ENCODE measurements at places on chromosomes 13 and 19.
A peak's percentile ranks its signal among the peaks of the same experiment; 100 is the strongest.

GRCh38 chr13:57045826-57046546, 94.7 kb upstream of the PRR20A start:
- DNase-seq: no peak

DNA sequence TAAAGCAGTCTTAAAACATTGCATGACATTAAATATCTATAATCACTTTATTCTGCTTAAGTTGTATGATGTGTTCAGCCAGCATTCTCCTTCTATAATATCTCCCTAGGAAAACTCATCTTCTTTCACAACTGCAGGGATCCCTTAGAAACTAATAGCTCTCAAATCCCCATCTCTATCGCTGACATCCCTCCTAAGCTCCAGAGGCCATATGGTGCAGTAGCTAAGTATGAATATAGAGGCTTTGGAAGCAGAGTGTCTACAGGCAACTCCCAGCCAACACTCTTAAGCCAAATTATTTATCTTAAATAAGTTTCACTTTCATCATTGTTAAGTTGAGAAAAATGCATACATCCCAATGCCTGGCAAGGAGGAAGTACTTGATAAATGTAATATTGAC, 349.5 kb upstream of the MIR17HG start:
- no peak for DNase-seq

DNA sequence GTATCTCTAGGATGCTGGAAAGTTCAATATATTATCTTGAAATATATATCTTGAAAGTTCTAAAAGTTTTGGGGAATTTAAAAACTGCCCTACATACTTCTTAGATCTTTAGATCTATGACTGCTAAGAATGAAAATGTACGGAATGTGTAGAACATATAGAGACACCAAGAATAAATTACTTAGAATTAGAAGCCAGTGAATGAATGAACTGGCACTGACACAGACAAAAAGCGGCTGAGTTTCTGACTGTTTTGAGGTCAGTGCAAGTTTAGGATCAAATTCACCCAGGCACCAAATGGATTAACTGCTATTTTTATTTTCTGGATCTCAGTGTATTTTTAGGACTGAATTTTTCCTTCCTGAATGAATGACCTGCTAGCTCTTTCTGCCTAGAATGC, 411.2 kb downstream of the KCTD12 start:
- DNase-seq: no peak

GRCh38 chr19:4369109-4369887, 25.9 kb downstream of the MPND start:
- DNase-seq: peak; percentile 62

DNA sequence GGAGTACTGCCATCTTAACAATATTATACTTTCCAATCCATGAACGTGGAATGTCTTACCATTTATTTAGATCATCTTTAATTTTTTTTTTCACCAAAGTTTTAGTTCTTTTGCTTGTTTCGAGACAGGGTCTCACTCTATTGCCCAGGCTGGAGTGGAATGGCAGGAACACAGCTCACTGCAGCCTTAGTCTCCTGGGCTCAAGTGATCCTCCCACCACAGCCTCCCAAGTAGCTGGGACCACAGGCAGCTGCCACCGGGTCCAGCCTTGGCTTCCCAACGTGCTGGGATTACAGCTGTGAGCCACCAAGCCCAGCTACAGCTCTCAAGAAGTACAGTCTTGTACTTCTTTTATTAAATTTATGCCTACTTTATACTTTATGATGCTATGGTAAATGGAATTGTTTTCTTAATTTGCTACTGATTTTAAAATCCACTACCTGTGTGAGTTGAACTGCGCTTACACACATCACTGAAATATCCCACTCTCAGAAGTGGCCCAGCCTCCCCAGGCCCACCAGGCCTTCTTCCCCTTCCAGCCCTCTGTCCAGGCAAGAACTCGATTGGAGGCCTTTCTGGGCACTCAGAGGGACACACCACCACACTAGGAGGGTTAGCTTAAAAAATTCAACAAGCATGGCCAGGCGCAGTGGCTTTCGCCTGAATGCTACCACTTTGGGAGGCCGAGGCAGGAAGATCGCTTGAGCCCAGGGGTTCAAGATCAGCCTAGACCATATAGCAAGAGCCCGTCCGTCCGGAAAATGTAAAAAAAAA, 1.0 kb upstream of the PGLS start:
- no peak for DNase-seq

DNA sequence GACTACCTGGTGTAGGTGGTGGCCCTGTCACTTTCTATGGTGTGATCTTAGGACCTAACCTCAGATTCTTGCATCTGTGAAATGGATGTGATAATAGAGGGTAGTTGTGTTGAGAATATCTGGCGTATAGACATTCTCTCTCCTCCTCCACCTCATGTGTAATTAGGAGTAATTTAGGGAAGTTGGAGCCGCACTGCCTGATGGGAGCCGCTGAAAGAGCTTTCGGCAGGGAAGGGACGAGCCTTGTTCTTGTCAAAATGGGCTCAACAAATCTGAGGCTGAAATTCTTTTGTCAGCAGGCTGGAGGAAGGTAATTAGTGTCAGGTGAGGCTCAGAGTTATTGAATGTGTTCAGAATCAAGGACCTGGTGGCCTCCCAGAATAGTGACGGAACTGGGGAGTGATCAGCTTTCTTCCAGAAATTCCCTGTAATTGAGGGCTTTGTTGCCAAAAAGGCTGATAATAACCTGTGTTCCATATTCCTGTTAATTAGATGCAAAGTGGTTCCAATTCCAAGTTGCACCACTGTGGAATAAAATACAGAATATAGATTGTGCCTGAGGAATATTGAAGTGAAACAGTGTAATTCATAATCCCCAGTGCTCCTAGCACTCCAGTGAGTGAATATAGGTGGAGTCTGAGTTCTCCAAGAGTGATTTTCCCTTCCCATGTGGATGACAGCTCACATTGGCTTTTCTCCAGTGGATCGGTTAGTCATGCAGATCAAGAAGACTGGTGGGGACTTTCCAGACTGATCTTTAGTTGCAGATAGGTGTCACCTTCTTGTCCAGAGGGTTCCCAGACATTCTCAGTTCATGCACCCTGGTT, 47.5 kb downstream of the SPATA13 start:
- DNase-seq: no peak

DNA sequence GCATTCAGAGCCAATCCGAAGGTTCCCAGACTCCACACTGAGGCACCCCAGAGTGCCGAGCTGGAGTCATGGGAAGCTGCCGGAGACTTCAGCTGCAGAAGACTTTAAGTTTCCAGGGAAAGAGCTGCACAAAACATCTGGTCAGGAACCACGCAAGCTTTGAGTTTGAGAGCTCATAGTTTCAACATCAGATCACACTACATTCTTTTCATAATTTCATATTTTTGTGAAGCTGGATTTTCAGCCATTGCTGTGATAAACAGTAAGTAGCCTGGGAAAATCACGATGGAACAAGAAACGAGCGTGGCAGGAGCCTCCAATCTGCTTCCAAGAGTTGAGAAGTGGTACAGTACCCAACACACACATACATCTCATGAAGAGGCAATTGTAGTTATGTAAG, 25.5 kb upstream of the ATP12A start:
- no peak for DNase-seq

DNA sequence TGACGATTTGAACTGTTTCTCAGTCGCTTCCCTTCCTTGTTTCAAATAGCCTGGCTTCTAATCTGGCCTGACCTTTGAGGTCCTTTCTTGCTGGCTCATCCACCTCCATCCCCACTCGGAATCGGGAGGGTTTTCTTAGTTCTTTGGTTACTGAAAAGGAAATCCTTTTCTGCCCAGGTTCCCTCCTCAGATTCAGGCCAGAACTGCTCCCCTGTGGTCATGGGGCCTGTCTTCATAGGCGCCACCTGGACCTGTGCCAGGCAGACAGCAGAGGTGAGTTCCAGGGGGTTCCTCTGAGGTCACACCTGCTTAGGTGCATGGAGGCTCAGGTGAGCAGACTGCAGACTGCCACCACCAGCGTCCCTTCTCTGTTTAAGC, 62.4 kb downstream of the AKAP11 start:
- DNase-seq: no peak

DNA sequence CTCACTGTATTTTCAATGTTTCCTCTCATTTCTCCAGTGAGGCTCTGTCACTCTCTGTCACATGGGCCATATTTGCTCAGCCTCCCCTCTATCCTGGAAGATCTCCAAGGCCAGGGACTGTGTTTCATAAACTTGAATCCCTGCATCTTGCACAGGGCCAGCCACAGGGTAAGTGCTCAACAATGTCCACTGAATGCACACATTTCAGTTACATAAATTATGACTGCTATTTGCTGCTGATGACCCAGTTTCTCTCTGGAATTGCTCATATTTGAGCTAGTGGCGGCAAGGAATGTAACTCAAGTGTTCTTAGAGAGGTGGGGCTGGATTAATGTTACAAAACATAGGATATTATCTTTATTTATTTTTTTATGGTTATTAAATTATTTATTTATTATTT, 6.1 kb downstream of the CLC start:
- DNase-seq: no peak

DNA sequence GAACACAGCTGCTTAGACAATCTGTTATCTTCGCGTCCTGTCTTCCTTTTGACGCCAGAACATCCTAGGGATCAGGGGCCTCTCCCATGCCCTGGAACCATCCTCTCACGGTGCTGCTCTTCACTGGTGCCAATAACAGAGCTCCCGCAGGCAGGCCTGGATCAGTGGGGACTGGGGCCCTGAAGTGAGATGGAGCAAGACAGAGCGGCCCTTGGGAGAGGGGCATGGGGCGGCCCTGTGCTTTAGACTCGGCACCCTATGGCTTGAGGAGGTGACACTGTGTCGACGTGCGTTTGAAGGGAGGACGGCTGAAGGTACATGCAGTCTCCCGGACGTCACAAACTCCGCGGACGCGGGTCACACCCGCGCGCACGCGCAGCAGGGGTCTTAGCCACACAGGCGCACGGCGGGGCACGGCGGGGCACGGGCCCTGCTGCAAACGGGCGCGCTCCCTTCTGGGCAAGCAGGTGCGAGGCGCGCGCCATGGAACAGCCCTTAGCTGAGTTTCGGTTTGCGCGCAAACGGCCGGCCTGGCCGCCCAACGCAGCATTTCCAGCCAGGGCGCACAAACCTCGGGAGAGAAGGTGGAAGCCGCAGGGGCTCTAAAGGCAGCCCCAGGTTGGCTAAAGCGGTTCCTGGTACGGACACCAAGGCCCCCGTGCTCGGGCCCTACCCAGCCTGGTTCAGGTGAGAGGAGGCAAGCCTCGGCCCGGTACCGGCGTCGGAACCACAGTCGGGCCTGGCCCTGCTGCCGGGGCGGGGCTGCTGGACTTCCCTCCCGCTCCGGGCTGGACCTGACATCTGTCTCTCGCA, 16.5 kb upstream of the RNF17 start:
- no peak for DNase-seq

DNA sequence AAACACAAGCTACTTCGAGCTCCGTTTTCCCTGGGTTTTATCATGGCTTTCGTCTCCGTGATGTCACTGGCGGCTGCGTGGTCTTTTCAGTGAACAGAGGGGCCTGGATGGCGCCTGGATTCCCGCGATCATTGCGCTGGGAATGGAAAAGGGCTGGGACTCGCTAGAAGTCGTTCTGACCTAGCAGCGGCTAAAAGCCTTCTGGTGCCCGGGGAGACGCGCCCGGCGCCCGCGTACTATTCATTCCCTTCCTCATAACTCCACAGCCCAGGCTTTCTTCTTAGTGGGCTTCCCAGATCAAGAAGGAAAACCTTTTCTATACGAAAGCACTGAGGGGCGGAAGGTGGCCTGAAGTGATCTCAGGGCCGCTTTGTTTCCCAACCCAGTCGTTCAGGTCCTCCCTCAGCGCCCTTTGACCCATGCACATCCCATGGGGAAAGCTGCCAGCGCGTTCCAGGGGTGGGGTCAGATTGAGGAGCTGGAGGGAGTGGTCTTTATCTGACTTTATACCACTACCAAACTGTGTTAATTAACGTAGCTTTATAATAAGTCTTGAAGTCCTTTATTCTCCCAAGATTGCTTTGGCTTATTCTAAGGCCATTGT, 96.6 kb downstream of the ELF1 start:
- no peak for DNase-seq

DNA sequence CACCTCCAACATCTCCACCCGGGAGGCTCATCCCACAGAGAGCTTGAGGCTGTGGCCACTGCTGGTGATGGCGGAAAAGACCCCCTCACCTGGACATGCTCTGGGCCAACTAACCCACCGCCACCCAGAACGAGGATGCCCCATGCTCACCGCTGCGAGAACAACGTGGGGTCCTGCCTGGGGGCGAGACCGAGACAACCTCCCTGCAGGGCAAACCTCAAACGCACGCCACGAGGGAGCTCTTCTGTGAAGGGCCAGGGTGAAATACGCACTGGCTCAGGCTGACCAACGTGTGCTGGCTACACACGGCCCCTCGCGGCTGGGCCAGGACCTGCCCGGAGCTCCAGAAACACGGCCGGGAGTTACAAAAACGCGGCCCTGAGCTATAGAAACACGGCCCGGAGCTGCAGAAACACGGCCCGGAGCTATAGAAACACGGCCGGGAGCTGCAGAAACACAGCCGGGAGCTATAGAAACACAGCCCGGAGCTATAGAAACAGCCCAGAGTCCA, 19.0 kb upstream of the PLPP2 start:
- DNase-seq: no peak

DNA sequence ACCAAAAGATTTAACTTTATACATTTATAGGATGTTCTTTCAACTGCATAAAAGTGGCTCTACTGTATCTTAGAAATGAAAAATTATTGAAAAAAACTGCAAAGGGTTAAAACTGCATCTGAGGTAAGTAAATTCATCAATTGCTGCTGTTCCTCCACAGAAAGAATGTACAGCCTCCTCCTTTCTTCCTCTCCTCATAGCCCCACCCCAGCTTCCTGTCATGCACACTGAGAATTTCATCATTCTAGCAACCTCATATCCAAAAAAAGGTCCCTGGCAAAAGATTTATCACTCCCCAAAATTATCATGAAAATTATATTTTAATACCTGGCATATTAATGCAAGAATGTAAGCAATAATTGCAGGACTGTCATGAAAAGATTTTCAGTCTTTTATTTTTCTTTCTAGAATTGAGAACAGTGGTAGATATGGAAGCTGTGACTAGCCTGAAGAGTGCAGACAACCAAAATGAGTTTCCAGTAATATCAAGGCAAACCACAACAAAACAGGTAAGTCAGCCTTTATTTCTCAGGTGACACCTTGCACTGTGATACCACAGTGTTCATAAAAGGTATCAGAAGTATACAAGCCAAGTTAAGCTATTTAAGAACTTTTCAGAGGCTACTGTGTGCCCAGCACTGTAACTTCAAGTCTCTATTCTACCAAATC, 110.8 kb downstream of the SUCLA2 start:
- no peak for DNase-seq

All from T-helper 22 cell (primary cell).